ENCODE measurements at places on chromosomes 4 and X. TPM values are rescaled to one million over a fixed set of nuclear protein-coding genes. Genes with fewer than 3 reads are reported as not detected.

- DNase-seq: no peak
Measured at GRCh38 chrX:49761481-49761880, 65.7 kb upstream of the PAGE1 start.

DNA sequence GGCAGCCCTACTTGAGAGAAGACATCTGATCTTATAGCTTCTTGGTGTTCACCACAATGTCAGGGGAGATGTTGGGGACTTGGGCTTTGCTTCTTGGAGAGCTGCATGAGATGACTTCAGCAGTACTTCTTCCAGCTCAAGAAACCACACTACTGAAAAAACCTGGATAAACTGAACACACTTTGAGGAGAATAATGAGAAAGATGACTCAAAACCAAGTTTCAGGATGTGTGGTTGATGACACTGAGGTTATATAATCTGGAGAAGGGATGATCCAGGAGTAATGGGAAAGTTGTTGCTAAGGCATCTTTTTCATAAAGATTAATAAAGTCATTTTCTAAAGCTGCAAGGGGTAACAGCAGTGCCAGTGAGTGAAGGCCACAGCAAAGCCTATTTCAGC is 58.4 kb upstream of the PNPLA4 start:
- DNase-seq: no peak

Gene CXXC4
- total RNA-seq: 1.4 TPM

Gene TLR3
- 28.6 TPM for total RNA-seq

Gene GC
- total RNA-seq: 0.65 TPM
